Mammary epithelial cell (primary cell): ENCODE measurements at places on chromosomes 4 and X.

DNA sequence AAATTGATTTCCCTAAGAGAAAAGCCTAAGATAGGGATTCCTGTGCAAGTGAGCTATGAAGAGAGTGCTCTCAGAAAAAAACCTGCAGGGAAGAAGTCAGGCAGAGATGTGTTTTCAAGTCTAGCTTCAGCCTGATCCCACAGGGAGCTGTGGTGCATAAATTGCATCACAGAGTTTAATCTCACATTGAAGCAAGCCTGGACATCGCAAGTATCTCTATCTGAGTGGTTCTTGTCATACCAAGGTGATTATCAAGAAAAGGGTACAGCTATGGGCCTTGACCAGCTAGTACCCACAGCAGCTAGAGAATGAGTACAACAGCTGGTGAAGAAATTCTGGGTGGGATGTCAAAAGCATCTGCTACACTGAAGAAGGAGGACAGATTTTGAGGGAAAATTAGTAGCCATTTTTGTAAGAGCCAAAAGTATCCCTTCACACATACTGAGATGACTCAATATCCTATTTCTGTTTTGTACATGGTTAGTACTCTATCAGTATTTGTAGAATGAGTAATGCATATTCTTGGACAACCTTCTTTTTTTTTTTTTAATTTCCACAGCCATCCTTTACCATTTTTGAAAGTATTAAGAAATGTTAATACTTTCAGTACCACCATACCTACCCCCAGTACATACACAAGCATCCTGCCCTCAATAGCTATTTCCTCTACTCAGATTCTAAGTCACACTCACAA lies 708.9 kb downstream of the IL1RAPL1 start:
- DNase-seq = peak; percentile 3

GRCh38 chrX:52977953-52978352 lies 19.6 kb upstream of the FAM156A start:
- no peak for DNase-seq

DNA sequence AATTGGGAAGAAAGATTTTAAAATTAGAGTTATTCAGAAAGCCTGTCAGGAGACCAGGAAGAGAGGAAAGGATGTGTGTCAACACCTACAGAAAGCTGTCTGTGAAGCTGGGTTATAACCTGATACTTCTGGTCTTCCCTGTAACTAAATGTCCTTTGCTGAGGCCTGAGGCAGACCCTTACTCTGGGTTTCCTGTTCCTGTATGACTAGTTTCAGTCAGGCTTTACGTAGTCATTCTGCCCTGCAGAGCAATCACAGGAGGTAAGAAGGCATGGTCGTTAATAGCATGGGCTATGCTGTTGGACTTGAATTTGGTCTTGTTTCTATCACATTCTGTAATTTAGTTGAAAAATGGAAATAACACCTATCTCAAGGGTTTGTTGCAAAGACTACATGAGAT lies 110.5 kb upstream of the IGFBP7 start:
- DNase-seq = no peak

GRCh38 chrX:30215357-30215843 lies at the start of gene MAGEB2:
Gene MAGEB2, plus strand, starts transcription at chrX:30215563. Its CDS starts 3,018 bp downstream, at chrX:30218581.
- no peak for DNase-seq

DNA sequence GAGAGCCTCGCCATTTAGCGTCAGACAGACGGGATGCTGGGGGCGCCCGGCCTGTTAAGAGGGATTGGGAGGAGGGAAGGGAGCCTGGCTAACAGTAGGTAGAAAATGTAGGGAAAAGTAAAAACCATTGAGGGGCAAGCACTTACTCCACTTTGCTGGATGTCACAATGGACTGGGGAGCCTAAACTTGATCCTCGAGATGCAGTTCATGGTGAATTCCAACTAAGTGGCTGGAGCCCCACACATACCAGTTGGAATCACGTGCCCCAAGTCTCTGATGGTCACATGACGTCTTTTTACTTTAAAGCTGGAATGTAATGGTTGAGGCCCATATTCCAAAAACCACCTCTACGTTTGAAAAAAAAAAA lies 1.5 kb downstream of the PLS3 start:
- peak; percentile 41 for DNase-seq

GRCh38 chr4:138666366-138666765 lies 349.2 kb upstream of the NOCT start:
- no peak for DNase-seq

DNA sequence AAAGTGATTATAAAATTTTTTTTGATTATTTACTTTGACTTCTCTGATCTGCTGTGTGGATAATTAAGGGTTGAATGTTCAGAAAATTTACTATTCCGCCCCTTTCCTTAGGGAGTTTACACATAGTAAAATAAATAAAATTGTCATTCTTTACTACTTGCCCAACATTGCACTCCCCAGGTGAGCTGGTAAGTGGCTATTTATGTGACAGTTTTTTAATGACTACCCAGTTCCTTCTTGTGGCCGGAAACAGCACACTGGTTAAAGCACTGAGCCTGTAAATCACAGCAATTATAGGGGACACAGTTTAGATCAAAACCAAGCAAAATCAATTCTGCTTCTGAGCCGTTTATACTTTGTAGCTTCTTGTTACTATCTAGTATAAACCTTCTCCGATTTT lies 158.1 kb downstream of the FHIP1A start:
- no peak for DNase-seq

GRCh38 chrX:42704454-42704853 lies 73.5 kb downstream of the PPP1R2C start:
- no peak for DNase-seq

- DNase-seq = peak; percentile 12
Observed at GRCh38 chr4:47933840-47934239, 19.5 kb upstream of the NFXL1 start.

GRCh38 chr4:15006416-15007024 lies 4.2 kb downstream of the CPEB2 start:
- DNase-seq = peak; percentile 20

GRCh38 chr4:27100713-27101112 lies 240.1 kb downstream of the STIM2 start:
- peak; percentile 11 for DNase-seq

DNA sequence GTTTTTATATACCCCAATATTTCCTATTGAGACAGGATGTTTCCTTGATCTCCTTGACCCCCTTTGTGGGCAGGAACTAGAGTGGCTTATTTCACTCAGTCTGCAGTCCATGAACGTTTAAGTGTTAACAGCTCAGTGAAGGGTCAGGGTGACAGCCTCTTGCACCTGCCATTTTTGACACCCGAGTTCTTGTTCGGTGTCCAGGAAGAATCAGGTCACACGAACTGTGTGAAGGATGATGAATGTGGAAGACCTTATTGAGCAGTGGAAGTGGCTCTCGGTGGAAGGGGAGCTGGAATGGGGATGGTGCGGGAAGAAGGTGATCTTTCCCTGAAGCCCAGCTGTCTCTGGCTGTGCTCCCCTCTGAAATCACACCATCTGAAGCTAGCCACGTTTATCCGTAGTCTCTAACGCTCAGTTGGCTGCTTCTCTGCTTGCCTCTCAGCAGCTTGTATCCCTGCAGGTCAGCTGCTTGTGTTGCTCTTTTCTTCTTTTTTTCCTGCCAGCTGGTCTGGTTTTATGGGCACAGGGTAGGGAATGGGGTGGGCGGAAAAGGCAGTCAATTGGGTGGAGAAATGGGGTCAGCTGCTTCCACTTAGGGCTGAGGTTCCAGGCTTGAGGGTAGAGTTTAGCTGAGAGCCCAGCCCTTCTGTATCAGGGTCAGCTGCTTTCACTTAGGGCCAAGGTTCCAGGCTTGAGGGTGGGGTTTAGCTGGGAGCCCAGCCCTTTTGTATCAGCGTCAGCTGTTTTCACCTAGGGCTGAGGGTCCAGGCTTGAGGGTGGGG lies 29.0 kb upstream of the CCNG2 start:
- no peak for DNase-seq

DNA sequence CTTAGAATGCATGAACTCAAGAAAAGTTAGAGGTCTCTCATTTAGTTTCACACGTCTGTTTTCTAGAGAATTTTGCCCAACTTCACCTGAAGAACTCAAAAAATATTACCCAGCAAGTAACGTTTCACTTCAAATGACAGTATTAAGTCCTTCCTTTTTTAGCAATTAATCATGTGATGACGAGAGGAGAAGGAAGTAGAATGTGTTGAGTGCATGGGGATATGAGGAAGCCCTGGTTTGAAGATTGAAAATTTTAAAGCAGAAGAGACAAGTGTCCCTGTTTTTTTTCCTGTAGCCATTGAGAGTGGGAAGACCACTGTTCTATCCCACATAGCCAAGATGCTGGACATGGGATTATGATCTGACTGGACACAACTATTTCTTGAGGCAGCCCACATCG lies 406.3 kb upstream of the CPEB2 start:
- DNase-seq = no peak

GRCh38 chrX:154710309-154710708 lies 40.6 kb downstream of the GAB3 start:
- DNase-seq = no peak

GRCh38 chrX:15721911-15722310 lies 16.2 kb upstream of the CA5B start:
- DNase-seq = no peak

- no peak for DNase-seq
Observed at GRCh38 chr4:100372432-100372831, 145.4 kb downstream of the EMCN start.

- no peak for DNase-seq
Observed at GRCh38 chr4:111991163-111991562, 154.1 kb upstream of the FAM241A start.

- DNase-seq = no peak
Observed at GRCh38 chr4:7922466-7922865, 17.2 kb downstream of the AFAP1 start.

GRCh38 chr4:85956293-85956945 lies 403.4 kb downstream of the MAPK10 start:
- no peak for DNase-seq

DNA sequence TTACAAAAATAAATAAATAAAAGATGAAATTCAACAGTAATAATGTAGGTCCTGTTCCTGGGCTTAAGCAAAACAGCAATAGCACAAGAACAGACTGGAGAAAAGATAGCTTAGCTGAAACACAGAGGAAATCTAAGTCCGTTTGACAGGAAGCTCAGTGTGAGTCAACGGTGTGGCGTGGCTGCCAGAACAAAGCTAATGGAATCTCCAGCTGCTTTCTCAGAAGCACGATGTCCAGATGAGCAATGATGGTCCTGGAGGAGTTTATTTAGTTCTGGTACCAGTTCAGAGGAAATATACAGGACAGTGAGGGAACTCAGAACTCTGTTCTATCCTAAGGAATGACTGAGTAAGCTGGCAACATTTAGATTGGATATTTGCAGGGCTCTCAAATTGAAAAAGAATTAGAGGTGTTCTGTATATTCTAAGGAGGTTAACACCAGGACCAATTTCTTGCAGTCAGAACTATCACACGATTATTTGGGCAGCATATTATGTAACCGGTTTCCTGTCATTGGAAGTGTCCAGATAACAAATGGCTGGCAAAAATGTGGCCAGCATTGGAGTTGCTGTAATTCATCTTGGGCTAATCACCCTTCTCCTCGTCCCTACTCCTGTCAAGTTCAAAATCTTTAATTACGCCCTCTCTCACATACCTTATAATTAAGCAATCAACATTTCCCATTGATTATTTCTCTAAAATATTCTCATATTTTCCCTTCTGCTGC lies 12.7 kb downstream of the GAB3 start:
- peak; percentile 52 for DNase-seq

DNA sequence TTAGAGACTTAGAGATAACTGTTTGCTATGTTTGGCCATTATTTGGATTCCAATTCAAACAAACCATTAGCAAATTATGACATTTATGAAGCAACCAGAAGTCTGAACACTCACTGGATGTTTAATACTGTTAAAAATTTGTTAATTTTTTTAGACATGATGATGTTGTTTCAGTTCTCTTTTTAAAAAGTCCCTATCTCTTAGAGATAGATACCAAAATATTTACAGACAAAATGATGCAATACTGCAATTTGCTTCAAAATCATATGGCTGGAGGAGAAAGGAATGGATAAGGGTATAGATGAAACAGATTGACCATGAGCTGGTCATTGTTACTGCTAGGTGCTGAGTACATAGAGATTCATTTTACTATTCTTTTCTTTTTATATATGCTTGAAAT lies 534.6 kb downstream of the BCOR start:
- DNase-seq = no peak

DNA sequence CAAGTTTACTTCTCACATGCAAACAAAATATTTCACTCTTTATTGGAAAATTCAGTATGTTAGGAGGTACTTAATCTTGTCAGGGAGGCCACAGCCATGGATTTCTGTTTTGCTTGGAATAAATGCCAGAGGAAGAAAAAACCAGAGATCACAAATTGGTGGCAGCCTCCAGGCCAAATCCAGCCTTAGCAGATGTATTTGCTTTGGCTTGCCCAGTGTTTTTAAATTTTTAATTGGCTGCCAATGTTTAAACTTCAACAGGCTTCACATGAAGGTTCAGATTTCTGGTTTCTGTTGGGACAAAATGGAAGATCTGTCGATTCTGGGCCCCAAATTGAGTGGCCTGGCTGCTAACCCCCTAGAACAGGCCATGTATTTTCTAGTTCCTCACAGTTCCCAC lies 19.2 kb downstream of the YY2 start:
- DNase-seq = no peak

DNA sequence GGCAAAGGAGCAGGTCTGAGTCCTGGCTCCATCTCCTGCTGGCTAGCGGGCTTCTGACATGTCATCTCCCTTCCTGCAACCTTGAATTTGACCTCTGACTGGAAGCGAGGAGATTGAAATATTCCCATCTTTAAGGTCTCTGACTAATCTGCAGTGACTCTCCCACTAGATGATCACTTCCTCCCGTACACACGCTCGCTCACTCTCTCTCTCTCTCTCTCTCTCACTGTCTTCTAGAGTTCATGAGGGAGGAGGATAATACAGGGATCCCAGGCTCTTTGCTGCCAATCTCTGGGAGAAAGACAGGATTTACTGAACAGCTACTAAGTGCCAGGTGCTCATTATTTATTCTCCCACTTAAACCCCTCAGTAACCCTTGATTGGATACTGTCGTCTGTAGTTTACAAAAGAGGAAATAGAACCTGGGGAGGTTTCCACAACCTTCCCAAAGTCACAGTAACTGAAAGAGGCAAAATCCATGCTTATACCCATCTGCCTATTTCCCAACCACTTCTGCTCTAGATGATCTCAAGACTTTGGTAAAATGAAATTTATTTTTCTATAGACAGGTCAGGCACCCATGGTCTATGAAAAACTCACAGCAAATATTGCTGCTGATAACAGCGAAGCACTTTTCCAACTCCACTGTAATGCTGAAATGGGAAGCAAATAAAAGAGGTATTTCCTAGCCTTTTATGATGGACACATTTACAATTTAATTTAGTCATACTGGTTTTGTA lies 193.5 kb upstream of the C1QTNF7 start:
- peak; percentile 44 for DNase-seq

GRCh38 chr4:136763919-136764318 lies 768.4 kb downstream of the PCDH18 start:
- DNase-seq = no peak

GRCh38 chrX:57445076-57445475 lies 146.7 kb upstream of the ZXDB start:
- peak; percentile 21 for DNase-seq

DNA sequence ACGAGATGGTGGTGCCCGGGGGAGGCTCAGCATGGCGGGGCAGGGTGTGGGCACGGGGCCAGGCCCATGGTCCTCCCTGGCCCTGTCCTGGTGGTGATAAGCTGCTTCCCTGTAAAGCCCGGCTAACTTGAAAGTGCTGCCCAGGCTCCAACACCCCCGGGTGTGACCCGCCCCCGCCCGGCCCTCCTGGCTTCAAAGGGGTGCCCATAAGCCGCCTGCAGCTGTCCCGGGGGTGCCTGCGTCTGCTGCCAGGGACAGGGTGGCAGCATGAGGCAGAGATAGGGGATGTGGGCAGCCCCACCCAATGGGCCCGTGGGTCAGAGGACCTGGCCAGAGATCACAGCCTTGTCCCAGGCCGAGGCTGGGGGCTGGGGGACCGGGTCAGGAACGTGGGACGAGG lies 18.1 kb downstream of the FGFRL1 start:
- DNase-seq = no peak
